Fibroblast of mammary gland (primary cell): ENCODE measurements at places on chromosomes 2 and 18.

DNA sequence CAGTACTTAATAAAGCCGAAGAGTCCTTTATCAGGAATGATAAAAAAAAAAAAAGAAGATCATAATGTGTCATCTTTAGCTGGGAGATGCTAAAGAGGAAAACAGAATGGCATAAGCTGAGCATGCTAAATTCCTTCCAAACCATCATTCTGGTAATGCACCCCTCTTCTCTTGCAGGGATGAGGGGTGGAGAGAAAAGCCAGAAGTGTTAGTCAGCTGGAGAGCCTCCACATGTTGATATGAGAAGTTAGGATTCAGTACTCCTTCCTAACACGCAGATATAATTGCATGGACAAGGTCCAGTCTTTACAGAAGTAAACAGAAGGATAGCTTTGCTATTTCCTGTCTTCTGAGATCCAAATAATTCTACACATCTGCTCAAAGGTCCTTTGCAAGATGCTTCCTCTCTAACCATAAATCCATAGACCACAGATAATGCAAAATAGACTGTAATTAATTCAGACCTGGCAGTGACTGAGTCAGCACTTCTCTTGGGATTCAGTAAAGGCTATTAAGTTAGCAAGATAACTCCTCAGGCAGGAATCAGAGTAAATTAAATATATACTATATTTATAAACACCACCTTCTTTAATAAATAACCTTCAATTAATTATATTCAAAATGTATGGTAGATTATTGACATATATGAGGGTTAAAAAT is 930.0 kb upstream of the KLHL29 start:
- DNase-seq = no peak

- peak; percentile 64 for DNase-seq
Observed at GRCh38 chr2:183010112-183010511, 28.1 kb downstream of the NCKAP1 start.

DNA sequence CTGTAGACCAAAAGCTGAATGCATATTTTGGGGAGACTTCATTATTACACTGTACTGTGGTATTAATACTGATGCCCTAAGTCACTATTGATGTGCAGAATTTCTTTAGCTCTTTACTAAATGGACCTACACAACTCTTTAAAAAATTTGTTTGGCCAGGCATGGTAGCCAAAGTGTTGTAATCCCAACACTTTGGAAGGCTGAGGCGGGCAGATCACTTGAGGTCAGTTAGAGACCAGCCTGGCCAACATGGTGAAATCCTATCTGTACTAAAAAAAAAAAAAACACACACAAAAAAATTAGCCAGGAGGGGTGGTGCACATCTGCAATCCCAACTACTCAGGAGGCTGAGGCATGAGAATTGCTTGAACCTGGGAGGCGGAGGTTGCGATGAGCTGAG is 6.4 kb downstream of the TMEM182 start:
- DNase-seq = no peak

DNA sequence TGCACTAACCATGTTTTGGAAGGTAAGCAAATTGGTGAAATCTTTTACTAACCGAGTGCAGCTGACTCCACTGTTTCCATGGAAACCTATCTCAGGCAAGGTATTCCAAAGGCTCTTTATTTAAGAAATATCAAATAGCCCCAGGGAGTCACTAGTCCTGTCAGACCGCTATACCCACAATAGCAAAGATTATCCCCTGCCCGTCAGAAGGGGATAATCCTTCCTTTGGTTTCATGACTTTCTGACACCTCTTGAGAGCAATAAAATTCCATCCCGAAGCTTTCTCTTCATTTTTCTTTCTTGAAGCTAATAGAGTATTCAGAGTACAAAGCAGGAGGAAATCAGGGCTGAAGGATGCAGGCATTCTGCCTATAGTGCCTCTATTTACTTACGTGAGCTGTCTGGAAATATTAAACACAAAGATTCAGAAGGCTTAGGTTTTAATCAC is 34.7 kb upstream of the MAP2 start:
- no peak for DNase-seq

GRCh38 chr2:191693166-191693565 is 15.2 kb downstream of the NABP1 start:
- DNase-seq = no peak

GRCh38 chr2:231614559-231615057 is 21.9 kb downstream of the TEX44 start:
- DNase-seq = no peak

DNA sequence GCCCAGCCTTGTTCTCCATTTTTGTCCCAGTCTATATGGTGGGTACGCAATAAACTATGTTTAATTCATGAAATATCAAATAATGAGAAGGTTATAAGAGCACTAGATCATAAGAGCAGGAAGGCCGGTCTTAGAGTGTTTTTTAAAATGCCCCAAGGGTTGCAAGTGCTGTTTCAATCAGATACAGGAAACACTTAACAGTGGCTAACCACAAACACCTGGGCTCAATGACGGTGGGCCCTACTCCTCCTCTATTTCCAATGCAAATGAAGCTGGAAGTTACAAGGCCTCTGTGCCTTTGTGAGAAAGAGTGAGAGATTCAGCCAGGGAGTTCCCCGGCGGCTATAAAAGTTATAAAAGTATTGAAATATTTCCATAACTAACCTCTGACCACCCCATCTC is 18.9 kb upstream of the WDR33 start:
- no peak for DNase-seq

GRCh38 chr2:85248773-85249509 is 78.8 kb downstream of the TGOLN2 start:
- DNase-seq = peak; percentile 96

GRCh38 chr18:62289047-62289446 is 36.1 kb upstream of the TNFRSF11A start:
- peak; percentile 15 for DNase-seq

DNA sequence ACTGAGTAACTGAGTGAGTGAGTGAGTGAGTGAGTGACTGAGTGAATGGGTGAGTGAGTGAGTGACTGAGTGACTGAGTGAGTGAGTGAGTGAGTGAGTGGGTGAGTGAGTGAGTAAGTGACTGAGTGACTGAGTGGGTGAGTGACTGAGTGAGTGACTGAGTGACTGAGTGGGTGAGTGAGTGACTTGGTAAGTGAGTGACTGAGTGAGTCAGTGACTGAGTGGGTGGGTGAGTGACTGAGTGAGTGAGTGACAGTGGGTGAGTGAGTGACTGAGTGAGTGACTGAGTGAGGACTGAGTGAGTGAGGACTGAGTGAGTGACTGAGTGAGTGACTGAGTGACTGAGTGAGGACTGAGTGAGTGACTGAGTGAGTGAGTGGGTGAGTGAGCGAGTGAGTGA is 13.9 kb downstream of the MAL start:
- no peak for DNase-seq

DNA sequence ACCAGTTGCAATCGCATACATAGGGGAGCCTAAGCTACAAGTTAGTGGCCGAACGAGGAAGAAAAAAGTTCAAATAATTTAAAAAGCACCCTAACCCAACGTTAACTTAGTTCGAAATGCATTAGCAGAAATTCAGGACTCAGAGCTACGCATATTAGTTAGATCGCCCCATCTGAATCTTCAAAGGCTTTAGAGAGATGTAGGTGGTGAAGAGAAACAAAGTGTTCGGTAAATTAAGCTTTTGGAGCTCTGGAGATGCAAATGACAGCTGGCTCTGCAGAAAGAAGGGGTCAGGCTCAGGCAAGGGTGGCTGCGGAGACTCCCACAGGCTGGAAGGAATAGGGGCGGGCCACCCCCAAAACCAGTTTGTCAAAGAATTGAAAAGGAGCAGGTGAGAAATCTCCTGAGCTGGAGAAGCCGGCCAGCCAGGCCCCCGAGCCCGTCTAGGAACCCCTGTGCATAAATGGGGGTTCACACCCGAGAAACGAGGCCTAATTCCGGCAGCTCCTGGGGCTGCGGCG is 621 bp downstream of the TXNL1 start:
- DNase-seq = no peak

- no peak for DNase-seq
Observed at GRCh38 chr2:97957432-97958183, 38.1 kb downstream of the TMEM131 start.

GRCh38 chr2:9652898-9653479 is 22.2 kb upstream of the YWHAQ start:
- no peak for DNase-seq

DNA sequence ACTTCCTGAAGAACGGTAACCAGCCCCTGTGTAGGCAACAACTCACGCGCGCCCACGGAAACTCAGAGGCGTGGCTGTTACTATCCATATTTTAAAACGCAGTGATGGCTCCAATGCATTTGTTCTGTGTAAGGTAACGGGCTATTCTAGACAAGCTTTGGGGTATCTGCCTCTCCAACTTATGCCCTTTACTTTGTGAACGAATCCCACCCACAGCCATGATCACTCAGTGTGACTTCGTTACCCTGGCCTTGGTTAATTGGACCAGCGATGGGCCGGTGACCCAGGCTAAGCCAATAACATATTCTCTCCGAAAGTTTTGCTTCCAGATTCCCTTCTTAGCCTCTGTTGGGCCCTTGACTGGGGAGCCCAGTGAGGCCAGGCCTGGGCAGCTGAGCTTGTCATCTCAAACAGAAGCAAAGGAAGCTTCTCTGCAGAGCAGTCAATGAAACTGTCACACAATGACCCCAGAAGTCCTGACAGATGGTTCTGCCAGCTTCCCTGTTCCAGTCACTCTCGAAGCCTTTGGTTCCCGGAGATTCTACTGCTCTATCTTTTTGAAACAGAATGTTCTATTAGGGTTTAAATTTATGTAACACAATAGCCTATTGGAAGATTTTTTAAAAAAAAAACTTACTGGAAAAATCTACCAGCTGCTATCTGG is 30.7 kb upstream of the ROCK2 start:
- no peak for DNase-seq

DNA sequence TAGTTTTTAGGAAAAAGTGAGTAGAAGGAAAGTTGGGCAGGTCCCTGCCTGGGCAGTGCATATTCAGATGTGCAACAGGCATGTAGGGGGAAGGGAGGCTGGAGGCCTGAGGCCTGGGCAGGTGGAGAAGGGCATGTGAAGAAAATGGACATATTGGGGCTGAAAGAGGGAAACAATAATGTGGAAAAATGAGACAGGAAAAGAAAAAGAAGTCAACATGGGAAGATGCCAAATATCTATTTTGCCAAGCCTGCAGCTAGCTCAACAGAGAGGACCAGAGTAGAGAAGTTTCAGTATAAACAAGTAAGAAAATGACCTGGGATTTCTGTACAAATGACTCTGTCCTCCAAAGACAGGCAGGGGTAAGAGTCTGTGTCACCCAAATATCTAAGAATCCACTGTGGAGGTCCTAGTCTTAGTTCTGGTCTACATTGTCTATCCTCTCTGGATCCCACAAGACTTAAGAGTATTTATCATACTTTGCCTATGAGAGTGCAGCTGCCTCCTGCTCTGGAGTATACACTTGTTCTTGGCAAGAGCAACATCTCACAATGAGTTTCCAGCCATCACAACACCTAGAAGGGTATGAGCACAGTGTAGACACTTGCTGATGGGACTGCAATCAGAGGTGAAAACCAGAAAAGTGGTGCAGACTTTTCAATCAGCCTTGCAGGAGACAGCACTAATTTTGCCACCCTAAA is 80.2 kb downstream of the CLHC1 start:
- DNase-seq = no peak

DNA sequence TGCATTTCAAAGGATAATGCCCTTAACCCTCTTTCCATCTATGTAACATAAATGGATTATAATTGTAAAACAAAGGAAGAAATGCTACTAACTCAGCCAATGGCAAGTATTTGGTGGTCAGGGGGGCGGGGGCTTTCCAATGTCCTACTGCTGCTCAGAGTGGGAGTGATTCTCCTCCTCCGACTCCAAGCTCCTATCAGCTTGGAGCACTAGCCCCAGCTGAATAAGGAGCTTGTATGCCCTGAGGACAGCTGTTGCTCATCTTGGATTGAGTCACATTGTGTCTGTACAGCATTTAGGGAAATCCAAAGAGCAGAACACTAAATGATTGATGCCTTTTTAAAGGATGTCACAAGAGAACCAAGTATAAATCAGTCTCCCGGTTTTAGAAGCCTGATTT is 105.6 kb upstream of the ZNF521 start:
- DNase-seq = peak; percentile 44

DNA sequence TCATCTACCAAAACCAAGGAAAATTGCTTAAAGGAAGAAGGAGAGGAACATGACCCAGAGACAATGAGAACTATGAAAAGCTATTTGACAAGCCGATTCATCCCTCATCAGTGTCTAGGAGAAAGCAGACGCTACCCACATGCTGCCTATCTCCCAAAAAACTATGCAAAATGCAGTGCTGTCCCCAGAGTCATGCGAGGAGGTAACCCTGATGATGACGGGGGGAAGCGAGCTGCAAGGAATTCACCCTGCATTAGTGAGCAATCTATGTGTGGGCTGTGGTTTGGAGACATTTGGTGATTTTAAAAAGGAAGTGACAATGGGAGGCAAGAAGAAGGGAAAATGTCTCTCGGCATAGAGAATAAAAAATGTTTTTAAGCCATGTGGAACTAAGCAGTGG is 472.7 kb downstream of the CMPK2 start:
- no peak for DNase-seq

GRCh38 chr2:7719876-7720275 is 802.7 kb downstream of the RNF144A start:
- no peak for DNase-seq
